Lung (tissue), 17 donors: ENCODE measurements at places on chromosomes 3 and 15. TPM values are rescaled to one million over a fixed set of nuclear protein-coding genes. Genes with fewer than 3 reads are reported as not detected.

DNA sequence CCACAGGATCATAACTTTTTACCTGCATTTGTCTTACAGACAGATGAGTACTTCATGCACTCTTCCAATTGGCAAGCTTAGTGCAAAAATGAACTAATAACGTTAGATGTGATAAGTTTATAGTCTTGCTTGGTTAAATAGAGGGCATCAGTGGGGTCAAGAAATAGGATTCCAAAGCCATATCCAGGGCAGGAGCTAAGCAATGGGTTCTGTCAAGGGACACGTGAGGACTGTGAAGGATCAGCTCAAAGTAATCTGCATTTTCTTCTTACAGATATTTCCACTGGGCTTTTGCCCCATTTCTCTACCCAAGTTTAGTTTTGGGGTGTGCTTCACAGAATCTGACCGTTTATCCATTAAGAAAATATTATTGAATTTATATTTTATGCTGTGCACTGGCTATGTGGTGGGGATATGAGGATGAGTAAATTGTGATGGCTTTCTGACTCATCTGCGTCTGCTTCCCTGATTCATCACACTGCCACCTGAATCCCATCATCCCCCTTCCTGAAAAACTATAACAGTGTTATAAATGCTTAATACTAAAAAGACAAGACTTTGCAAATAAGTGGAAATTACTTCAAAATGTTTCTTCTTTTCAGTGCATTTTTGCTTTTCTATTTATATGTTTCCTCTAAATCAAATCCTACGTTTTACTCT, 17.5 kb downstream of the PPP2R3A start:
- H3K4me1 ChIP-seq: no peaks in the 10 kb centered on the region
- H3K27ac ChIP-seq: no peak overlapping the region
- no peak overlapping the region for H3K4me3 ChIP-seq
- no peak for DNase-seq

DNA sequence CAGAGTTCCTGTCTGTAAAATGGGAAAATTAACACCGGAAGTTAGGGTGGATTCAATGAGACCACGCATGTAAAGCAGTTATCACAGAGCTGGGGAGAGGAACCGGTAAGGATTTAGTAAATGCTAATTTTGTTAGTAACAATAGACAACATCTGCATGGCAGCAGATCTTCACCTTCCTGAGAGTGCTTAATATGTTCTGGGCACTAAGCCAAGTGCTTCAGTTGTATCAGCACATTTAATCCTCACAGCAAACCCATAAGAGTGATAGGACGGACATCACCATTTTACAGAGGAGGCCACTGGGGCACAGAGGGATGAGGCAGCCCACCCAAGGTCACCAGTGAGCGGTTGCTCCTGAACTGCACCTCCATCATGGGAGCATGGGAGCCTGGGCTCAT, 189.4 kb downstream of the WNT5A start:
- H3K36me3 ChIP-seq: no peaks in the 10 kb centered on the region
- H3K27ac ChIP-seq: no peak overlapping the region
- no peak overlapping the region for H3K4me3 ChIP-seq
- no peak for DNase-seq

Gene GOLGA6L10
- total RNA-seq: 2.6 TPM

DNA sequence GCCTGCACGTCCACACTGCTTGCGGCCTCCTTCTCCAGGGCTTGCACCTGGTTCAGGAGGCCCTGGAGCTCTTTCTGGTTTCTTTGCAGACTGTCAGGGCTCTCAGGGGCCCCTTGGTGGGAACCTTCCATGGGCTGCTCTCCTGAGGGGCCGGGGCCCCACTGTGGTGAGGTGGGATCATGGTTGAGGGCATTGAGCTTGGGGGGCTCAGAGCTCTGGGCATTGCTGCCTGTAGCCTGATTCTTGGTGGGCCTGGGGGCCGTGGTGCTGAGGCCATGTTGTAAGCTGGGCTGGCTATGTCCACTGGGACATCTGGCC, 7.5 kb downstream of the XIRP1 start:
- no peak overlapping the region for H3K4me3 ChIP-seq
- H3K27me3 ChIP-seq: no peaks in the 10 kb centered on the region

DNA sequence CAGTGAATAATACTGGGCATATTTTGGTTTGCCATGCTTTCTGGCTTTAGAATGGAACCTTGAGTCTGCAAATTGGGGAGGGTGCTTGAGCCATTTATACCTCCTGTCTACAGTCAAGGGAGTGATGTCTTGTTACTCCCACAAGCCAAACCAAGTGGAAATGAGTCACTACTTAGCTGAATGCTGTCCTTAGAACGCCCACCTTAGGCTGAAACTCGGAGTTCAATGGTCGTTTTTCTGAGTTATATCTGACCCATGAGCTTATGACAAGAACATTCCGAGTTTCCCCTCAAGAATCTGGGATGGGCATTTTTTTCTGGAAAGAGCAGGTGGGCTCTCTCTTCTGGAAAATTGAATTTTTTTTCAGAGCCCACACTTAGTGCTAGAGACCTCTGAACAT, 17.4 kb upstream of the CLDN18 start:
- no peak overlapping the region for H3K27ac ChIP-seq
- H3K36me3 ChIP-seq: no peaks in the 10 kb centered on the region
- DNase-seq: no peak
- H3K27me3 ChIP-seq: no peaks in the 10 kb centered on the region
- no peak overlapping the region for H3K4me3 ChIP-seq

DNA sequence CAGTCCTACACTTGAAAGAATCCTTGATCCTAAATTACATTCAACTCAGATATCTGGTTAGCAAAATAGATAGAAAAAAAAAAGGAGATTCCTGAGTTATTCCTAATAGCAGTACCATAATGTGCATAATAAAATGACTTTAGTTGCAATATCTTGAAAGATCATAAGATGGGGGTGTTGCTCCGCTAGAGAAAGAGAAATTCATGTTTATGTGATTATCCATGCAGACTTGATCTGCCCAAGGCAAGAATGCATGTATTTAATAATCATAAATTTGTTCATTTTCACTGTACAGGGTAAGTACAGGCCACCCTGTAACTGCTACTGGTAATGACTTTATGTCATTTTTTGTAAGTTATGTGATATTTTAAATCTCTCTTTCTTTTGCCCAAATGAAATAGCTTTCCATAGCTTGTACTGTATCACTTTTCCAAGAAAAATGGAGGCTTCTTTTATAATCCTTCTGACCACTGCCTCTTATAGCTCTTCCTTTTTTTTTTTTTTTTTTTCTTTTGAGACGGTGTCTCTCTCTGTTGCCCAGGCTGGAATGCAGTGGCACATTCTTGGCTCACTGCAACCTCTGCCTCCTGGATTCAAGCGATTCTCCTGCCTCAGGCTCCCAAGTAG, 84.6 kb downstream of the HCN4 start:
- DNase-seq: no peak
- no peaks in the 10 kb centered on the region for H3K27me3 ChIP-seq
- no peak overlapping the region for H3K4me3 ChIP-seq
- peaks cover 12% of the 10 kb centered on the region for H3K36me3 ChIP-seq
- peaks cover 3% of the 10 kb centered on the region for H3K4me1 ChIP-seq

DNA sequence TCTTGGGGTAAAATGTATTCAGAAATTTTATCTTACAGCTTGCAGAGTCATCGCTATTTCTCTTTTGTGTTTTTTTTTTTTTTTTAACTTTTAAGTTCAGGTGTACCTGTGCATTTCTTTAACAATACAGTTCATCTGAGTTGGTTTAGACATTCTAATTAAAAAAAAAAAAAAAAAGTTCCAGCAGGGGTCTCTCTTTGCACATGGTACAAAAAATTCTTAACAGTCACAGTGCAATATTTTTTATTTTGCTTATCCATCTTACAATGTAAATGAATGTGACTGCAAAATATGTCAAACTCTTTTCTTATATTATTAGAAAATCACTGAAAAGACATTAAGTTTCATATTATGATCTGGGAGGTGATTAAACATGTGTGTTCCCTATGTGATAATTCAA, 47.5 kb upstream of the SLC9A9 start:
- no peak overlapping the region for H3K4me3 ChIP-seq
- DNase-seq: peak; percentile 46
- peaks cover 10% of the 10 kb centered on the region for H3K4me1 ChIP-seq
- no peaks in the 10 kb centered on the region for H3K36me3 ChIP-seq

DNA sequence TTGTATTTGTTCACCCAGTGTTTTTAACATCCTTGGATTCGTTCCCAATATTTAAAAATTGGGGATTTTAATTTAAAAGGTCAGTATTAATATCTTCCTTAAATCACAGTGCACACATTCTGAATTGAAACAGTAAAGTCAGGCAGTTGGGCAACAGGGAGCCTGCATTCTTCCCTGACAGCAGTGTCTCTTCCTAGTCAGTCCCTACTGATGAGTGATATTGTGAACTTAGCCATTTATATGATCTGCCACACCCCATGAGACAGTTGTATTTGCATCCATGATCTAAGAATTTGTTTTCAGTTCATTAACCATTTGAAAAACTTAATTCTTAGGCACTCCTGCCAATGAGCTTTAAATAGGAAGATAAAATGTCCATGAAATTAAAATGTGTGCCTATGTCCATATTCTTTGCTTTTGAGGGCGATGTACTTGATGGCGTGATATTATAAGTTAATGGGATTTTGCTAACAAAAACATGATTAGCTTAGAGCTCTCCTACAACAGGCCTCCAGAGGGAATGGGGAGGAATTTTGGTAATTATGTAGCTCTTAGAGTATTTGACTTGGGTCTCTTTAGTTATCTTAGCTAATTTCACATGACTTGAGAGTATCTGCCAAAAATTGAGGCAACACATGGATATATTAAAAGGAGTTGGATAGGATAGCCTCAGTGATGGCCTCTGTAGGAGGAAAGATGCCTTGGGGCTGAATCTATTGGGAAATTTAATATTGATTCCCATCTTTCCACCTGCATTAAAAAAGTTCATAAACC, 219.3 kb downstream of the PTPRG start:
- H3K27ac ChIP-seq: no peak overlapping the region
- peak; percentile 23 for DNase-seq
- H3K27me3 ChIP-seq: no peaks in the 10 kb centered on the region
- H3K4me3 ChIP-seq: no peak overlapping the region

GRCh38 chr3:149590691-149591441, 67.0 kb downstream of the WWTR1 start:
- no peaks in the 10 kb centered on the region for H3K27me3 ChIP-seq
- DNase-seq: no peak
- no peaks in the 10 kb centered on the region for H3K36me3 ChIP-seq
- peaks cover 9% of the 10 kb centered on the region for H3K4me1 ChIP-seq
- no peak overlapping the region for H3K4me3 ChIP-seq

Gene PIERCE2
- 5.7 TPM for total RNA-seq

GRCh38 chr15:97234851-97235610, 725.5 kb upstream of the ARRDC4 start:
- no peak overlapping the region for H3K4me3 ChIP-seq
- no peaks in the 10 kb centered on the region for H3K36me3 ChIP-seq
- H3K27ac ChIP-seq: no peak overlapping the region
- H3K27me3 ChIP-seq: no peaks in the 10 kb centered on the region
- H3K4me1 ChIP-seq: no peaks in the 10 kb centered on the region
